NCI-H187 (cell line): ENCODE measurements at places on chromosomes 13 and 19.

GRCh38 chr19:489418-490196 lies 6.7 kb upstream of the MADCAM1 start:
- DNase-seq, result no peak

- no peak for DNase-seq
Measured at GRCh38 chr19:30116984-30117555, 175.0 kb downstream of the URI1 start.

DNA sequence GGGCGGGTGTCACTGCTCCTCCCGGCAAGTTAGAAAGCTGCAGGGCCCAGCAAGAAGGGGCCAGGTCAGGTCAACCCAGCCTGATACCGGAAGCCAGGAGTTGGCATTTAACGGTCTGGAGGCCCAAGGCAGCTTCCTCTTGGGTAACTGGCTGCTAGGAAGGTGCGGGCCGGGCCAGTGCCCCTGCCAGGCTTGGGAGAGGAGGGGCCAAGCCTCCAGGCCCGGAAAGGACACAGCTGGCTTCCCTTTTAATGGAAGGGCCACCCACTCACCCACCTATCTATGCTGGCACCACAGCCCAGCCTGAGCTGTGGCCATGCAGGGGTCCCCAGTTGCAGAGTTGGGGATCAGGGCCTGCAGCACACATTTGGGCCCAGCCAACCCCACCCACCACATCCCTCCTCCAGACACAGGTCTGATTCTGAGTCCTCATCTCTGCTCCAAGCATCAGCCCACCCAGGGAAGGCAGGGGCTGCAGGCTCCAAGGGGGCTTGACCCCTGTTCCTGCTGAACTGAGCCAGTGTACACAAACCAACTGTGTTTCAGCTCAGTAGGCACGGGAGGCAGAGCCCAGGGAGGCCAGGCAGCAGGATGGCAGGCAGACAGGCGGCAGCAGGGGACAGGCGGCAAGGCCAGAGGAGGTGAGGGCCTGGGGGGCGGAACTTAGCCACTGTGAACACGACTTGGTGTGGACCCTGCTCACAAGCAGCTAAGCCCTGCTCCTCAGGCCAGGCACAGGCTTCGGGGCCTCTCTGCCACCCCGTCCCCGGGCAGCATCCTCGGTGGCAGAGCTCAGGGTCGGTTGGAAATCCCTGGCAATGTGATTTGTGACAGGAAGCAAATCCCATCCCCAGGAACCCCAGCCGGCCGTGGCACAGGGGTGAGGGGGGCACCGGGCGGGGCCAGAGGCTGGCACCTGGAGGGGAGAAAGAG lies 40.8 kb downstream of the ZSWIM4 start:
- no peak for DNase-seq

- no peak for DNase-seq
Measured at GRCh38 chr19:40690050-40690692, at the start of gene NUMBL. NUMBL (minus strand) TSS chr19:40690651; CDS start chr19:40690483, 168 bp downstream.

GRCh38 chr19:5718579-5719273 lies 1.2 kb downstream of the LONP1 start:
- DNase-seq, result no peak

DNA sequence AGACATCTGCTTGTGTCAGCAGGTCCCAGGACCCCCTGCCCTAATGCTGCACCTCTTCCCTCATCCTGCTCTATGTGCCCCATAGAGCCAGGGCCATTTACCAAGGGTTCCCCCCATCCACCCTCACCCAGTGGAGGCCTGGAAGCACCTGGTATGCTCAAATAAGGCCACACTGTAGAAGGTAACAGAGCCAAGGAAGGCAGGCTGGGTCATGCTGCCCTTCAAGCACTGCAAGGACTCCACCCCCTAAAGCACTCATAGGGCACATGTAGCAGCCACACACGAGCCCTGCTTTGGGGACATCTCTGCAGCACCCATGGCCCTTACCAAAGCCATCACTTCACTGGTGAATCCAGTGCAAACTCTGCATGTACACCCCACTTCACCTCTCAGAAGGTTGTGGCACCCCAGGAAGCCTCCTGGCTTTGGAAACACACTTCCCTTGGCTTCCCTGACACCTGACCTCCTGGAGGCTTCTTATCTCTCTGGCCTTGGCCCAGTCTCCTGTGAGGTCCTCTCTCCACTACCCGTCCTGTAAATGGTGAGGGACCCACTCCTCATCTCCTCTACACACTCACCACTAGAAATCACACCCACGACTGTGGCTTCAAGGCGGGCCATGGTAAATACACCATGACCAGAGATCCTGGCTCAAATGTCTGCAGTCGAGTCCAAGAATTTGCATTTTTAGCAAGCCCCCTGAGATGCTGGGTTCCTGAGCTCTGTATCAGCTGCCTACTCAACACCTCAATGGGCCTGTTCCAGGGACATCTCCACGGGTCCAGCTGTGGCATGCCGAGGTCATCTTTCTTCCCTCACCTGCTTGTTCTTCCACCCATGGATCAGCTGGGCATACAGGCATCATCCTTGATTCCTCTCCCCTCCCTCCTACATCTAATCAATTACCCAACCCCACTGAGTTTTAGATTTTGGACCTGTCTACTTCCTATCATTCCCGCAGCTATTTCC lies 80.9 kb upstream of the DOCK9 start:
- DNase-seq, result no peak

DNA sequence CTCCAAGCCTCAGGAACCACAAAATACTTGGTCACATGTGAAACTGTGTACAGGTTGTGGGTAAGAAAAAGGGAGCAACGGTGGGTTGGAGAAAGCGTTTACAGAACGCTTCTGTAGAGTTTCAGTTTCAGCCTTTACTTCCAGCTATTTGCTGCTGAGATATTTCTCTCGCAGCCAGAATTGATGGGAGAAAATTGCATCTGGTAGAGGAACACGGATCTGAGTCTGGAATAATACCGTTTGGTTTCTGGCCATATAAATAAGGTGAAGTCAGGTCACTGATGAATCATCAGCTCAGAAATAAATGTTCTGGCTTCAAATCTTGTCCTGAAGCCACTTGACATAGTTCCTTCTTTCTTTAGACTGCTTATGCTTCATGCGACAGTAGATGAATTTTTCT lies 20.3 kb upstream of the RFC3 start:
- no peak for DNase-seq

GRCh38 chr13:73580513-73581267 lies 521.9 kb downstream of the KLF5 start:
- no peak for DNase-seq

- no peak for DNase-seq
Measured at GRCh38 chr13:98927951-98928927, 49.6 kb downstream of the DOCK9 start.

DNA sequence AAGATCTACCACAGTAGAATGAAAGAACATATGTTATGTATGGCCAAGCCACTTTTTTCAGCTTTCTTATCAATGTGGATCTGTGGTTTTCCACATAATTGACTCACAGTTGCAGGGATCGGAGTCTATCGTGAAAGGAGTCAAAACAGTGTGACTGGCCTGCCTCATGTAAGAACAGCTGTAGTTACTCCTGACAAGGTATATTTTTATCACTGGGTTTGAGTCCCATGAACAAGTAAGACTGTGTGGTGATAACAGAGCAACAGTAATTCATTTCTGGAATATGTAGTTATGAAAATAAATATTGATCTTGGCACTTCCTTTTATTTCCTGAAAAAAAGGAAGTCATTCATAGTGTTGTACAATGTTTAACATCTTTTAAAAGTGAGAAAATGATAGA lies 416.6 kb downstream of the KLF12 start:
- no peak for DNase-seq

DNA sequence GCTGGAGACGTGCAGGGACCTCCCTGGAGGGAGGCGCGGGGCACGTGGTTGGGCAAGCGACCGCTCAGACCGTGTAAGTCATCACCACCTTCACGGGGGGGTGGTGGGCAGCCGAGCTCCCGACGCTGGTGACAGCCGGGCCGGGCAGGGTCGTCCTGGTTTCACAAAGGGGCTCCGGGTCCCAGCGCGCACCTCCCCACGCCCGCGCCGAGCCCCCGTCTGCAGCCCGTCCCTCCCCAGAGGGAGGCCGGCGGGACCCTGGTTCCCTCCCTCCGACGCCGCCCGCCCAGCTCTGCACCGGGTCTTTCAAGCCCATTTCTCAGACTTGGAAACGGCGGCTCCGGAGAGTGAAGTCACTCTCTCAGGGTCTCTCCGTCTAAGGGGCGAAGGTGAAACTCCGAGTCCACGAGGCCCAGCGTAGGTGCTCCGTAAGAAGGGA lies 729 bp upstream of the ARID3A start:
- no peak for DNase-seq

DNA sequence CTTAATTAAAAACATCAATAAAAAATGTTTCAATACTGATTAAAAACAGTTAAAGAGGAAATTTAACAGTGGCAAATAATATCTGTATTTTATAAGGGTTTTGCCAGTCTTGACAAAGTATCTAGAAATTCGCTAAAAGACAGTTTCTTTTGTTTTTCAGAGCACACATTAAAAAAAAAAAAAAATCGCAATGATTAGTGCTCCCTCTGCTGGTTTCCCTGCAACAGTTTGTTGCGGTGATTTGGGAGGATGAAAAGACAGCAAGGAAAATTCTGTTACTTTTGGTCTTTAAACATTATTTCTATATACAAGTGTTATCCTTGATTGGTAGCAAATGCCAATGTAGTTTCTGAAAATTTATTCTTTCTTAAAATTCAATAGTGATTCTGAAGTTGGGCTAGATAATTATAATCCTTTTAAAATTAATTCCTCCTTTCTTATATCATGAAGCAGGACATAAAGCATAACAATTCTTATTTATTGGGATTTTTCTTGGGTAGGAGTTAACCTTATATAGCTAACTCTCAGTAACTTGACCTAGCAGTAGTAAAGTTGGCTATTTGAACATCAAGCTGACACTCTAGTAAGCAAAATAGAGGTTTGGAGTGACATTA lies 23.1 kb upstream of the SPRY2 start:
- DNase-seq, result no peak

- DNase-seq, result no peak
Measured at GRCh38 chr13:107289540-107289939, 721.6 kb upstream of the ARGLU1 start.

GRCh38 chr13:105702441-105702840 lies 833.0 kb downstream of the EFNB2 start:
- DNase-seq, result no peak

- no peak for DNase-seq
Measured at GRCh38 chr13:33218020-33218419, 67.5 kb downstream of the STARD13 start.

DNA sequence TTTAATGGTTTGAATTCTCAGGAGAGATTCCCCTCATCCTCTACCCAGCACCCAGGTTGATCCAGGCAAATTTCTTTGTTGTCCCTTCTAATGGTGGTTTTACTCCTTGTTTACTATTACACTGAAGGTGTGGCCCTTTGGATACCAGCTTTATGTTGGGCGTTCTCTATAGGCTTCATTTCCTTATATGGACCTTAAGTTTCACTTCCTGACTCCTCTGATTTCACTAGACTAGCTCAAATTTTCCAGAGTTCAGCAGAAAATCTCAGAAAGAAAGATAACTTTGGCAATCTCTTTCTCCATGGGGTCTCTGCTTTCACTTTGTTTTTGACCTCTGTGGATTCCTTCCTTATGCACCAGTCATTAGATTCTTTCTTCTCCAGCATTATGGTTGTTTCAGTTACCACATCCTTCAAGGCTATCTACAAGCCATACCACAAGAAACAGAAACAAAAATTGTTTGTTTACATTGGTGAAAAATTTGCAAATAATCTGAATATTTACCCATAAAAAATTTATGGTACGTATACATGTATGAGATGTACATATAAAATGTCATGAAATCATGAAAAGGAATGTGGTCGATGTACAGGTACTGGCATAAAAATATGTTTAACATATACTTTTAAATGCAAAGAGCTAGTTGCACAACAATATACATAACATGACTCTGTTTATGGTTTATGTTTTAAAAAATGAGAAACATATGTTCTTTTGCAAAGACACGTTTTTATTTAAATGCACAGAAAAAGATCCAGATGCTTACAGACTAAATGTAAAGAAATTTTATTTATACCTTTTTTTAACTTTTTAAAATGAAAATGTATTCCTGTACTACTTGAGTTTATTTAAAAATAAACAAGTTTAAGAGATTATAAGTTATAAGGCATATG lies 212.6 kb downstream of the LACC1 start:
- DNase-seq, result no peak

- DNase-seq, result no peak
Measured at GRCh38 chr19:34431681-34432402, 3.7 kb downstream of the UBA2 start.
